ENCODE measurements at places on chromosomes 7 and 10.

DNA sequence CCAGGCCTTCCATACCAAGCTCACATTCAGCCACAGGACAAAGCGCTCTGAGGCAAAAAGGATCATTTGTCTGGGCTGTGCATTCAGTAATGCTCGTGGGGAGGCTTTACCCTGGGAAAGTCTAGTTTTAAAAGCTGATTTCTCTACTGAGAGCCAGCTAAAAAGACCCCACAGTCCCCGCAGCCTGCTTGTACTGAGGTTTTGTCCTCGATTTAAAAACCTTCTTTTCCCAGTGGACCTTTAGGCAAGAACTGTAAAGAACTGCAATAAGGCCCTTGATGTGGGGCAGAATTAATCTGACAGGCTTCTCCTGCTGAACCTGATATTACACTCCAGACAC is 180.3 kb downstream of the USP6NL start:
- DNase-seq, result no peak

GRCh38 chr7:81618396-81619014 is 151.3 kb downstream of the HGF start:
- DNase-seq, result no peak

DNA sequence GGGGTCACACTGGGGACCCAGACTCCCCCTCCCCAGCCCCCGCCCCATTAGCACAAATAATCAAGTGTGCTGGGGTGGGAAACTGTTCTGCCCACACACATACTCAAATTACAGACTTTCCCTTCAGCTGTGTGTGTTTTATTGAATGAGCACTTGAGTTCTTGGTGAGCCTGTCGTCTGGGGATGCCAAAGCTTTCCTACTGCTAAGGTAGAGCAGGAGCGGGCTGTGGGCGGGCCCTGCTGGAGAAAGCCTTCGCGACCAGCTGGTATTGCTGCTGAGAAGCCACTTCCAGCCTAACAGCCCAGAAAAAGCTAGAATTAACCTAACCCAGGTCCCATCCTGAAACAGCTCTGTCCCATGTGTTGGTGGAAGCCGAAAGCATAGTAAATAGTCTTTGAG is 87.0 kb upstream of the KMT2E start:
- peak; percentile 40 for DNase-seq

GRCh38 chr7:15495170-15495569 is 66.6 kb downstream of the AGMO start:
- no peak for DNase-seq

DNA sequence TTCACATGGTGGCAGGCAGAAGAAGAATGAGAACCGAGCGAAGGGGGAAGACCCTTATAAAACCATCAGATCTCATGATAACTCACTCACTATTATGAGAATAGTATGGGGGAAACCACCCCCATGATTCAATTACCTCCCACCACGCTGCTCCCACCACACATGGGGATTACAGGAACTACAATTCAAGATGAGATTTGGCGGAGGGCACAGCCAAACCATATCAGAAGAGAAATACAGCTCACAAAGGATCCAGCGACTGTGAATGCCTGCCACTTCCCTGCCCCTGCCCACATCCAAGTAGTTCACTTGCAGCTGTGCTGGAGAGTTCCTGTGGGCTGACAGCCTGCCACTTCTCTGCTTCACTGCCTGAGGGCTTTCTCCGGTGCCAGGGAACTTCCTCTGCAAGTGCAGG is 148.7 kb downstream of the C7orf25 start:
- no peak for DNase-seq

- no peak for DNase-seq
These were observed 12.9 kb downstream of the ZYX start for GRCh38 chr7:143394068-143394467.

DNA sequence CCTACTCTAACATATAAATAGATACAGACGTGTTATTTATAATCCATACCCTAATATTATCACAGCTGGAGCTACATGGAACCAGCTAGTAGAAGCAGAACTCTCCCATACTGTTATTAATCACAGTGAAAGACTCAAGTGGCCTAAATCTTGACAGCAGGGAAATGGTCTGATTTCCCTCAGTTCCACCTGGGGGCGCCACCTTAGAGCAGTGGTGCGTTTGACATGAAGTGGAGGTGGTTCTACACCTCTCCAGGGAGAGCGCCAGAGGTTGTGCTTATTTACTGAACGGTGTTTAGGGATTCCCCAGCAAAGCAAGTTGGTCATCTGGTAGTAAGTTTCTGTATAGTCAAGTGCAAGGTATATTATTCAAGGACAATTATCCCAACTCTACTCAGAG is 17.6 kb downstream of the DNTT start:
- DNase-seq, result no peak

DNA sequence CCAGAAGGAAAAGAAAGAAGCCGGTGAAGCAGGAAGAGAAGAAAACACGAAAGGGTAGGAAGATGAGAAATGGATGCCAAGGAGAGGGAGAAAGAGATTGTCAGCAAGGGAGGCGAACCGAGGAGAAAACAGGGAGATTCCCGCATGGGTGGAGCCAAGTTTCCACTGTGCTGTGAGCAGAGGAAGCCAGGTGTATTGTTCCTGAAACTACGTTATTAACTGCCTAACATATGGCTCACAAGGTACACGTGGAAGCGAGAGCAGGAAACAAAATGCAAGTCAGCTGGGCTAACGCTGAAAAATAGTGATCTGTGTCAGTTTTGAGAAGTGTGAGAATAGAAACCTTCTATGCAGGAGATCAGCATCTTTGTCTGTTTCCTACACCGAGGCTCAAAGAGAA is 20.4 kb upstream of the HIPK2 start:
- DNase-seq, result no peak

DNA sequence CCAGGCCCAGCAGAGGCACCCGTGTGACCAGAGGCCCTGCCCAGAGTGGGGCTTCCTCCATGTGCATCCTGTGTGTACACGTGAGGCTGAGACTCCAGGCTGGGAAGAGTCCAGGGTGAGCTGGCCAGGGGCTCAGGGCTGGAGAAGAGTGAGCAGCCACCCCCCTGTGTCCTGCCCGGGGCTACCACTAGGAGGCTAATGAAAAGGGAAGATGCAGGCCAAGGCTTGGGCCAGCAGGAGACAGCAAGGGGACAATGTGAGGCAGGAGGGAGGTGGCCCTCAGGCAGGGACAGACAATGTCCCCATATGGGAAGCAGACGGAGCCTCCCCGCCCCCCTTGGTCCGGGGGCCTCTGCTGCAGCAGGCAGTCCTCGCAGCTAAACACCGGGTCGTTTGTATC is 102.0 kb downstream of the HIF1AN start:
- peak; percentile 81 for DNase-seq

- DNase-seq, result no peak
These were observed 101.6 kb downstream of the SKIDA1 start for GRCh38 chr10:21423850-21424249.

DNA sequence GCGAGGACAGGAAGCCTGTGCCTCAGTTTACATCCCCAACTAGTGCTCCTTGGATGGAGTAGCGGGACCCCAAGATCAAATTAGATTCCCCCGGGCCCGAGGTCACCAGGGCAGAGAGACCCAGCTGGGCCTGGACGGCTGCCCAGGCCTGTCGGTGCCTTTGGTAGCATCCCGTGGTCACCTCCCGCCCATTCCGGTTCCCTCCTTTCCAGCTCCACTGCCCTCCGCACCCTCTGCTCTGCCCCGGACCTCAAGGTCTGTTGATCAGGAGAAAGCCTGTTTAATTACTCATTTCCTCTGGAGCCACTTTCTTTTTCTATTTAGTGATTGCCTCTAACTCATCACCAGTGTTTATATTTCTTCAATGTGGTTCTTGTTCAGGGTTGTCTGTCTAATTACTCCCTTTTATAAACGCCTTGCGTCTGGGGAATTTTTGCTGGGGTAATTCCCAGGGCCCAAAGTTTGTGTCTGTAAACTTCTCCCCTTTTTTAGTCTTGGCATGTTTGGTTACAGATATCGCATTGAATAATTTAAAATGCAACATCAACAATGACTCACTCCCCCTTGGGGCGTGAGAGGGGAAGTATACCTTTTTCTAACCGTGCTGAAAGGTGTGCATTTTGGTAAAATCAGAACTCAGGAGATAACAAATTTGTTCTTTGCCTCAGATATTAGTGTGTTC is 1.9 kb downstream of the FOXK1 start:
- peak; percentile 37 for DNase-seq
